Suprapubic skin (tissue), 4 donors: ENCODE measurements at places on chromosomes 11 and 22.

- DNase-seq: no peak
These were observed 260.0 kb downstream of the SOX6 start for GRCh38 chr11:16096336-16096735.

- DNase-seq: no peak
These were observed 26.3 kb downstream of the MYBPC3 start for GRCh38 chr11:47326198-47326597.

DNA sequence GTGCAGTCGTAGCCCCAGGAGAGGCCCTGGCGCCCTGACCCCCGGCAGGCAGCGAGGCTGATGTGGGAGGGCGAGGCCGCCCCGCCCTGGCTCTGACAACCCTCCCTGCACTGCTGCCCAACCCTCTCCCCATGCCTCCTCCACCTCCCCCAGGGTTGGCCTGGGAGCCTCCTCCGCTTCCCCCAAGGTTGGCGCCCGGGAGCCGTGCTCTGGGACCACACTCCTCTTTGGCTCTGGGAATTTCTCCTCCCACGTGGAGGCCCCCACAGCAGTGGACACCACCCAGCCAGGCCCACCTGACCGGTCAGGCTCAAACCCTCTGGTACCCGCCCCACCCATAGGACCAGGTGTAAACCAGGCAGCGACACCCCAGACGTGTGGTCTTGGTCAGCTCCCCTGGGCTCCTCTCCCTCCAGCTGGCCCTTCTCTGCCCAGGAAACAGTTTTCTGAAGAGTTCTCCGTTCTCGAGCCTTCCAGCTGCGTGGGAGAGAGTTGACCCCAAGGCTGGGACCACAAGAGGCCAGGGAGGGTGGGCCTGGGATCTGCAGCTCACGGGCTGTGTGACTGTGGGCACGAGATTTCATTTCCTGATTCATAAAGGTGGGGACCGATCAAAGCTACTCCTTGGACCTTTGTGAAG is 39.5 kb upstream of the BRSK2 start:
- DNase-seq: peak; percentile 63

- no peak for DNase-seq
These were observed 104.7 kb downstream of the KCNQ1 start for GRCh38 chr11:2549491-2549875.

GRCh38 chr11:614021-614622 is 1.6 kb downstream of the IRF7 start:
- DNase-seq: no peak

- no peak for DNase-seq
These were observed 485.8 kb upstream of the CADM1 start for GRCh38 chr11:115990004-115990447.
